Ascending aorta (tissue), 2 donors: ENCODE measurements at places on chromosomes 4 and X.

DNA sequence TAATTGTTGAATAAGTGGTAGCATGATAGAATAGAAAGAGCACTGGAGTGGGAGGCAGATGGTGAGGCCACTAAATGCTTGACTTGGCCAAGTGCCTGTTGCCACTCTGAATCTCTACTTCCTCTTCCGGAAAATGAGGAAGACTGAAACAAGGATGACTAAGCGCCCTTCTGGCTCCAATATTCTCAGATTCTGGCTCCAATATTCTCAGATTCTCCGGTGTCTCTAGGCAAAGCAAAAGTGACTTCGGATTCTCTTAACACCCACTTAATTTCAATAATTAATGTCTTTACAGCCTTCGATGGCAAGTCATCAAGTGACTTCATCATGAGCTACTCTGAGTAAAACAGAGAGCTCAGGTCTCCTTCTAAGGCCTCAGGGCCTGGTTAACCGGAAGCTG is 402.2 kb upstream of the FGF13 start:
- no peaks in the 10 kb centered on the region for H3K4me1 ChIP-seq
- DNase-seq = no peak
- H3K27me3 ChIP-seq = no peaks in the 10 kb centered on the region

DNA sequence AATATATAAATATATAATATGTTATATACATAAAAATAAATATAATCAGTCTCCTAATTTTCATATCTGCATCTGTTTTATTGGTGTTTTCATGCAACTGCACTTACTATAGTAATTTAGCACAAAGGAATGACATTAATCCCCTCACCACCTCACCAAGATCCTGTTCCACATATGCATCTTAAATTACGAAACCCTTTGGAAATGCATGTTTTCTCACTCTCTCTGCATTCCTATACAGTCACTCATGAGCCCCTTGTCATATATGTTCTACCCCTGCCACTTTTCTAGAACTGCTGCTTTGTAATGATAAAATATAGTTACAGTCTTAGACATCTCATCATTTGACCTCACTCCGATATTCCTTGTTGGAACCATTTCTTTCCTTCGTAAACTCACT is 728.7 kb upstream of the SLIT2 start:
- no peak for DNase-seq
- no peaks in the 10 kb centered on the region for H3K27me3 ChIP-seq
- H3K4me1 ChIP-seq = no peaks in the 10 kb centered on the region
- H3K36me3 ChIP-seq = no peaks in the 10 kb centered on the region
- H3K4me3 ChIP-seq = no peak overlapping the region

DNA sequence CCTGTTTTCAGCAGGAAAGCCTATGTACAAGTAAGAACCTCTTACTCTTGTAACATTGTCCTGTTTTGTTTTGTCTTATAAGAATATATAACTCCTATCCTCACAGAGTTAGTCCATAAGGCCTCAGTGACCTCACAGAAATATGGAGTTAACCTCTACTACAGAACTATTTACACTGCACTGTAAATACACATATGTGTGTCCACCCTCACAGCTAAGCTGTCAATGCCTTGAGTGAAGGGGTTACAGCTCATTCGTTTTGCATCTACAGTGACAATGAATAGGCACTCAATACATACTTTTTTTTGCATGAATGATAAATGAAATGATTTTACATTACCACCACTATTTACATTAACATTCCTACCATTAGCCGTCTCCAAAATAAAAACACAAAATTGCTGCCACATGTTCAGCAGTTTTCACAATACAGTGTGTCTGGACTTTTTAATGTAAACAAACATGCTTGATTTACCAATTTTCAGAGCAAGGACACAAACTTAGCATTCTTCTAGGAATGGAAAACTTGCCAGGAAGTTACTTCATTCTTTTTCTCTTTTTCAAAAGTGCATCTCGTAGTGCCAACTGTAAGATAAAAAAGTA is 9.5 kb upstream of the NAAA start:
- no peak for DNase-seq
- H3K36me3 ChIP-seq = peaks cover 38% of the 10 kb centered on the region
- no peak overlapping the region for H3K4me3 ChIP-seq
- H3K4me1 ChIP-seq = no peaks in the 10 kb centered on the region
- H3K27ac ChIP-seq = no peak overlapping the region
- H3K27me3 ChIP-seq = no peaks in the 10 kb centered on the region

- no peak for DNase-seq
- H3K27ac ChIP-seq = no peak overlapping the region
- no peaks in the 10 kb centered on the region for H3K27me3 ChIP-seq
Measured at GRCh38 chrX:113059714-113060113, 219.1 kb upstream of the AMOT start.

GRCh38 chr4:69689599-69689998 is 36.6 kb upstream of the UGT2A1 start:
- H3K4me1 ChIP-seq = no peaks in the 10 kb centered on the region
- no peaks in the 10 kb centered on the region for H3K36me3 ChIP-seq
- no peak overlapping the region for H3K27ac ChIP-seq
- no peak for DNase-seq
